ENCODE measurements at places on chromosomes 16 and 17.

- DNase-seq = no peak
Measured at GRCh38 chr17:78957128-78957527, 22.6 kb downstream of the LGALS3BP start.

GRCh38 chr17:32275060-32276042 is 9.7 kb downstream of the RHBDL3 start:
- no peak for DNase-seq

DNA sequence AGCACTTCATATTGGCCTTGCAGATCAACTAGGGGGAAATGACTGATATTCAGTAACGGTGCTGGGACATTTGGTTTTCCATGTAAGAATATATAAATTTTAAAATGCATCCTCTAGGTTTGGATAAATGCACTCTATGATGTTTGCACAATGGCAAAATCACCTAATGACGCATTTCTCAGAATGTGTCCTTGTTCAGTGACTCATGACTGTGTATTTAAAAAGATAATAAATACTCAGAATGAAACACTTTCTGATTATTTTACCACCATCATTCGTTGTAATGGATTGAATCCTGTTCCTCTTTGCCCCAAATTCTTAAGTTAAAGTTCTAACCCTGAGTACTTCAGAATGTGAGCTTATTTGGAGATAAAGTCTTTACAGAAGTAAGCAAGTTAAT is 17.2 kb upstream of the ADGRG1 start:
- DNase-seq = no peak

GRCh38 chr17:4492721-4493561 is 5.7 kb upstream of the SPNS2 start:
- DNase-seq = no peak

GRCh38 chr17:3809135-3809534 is 8.1 kb upstream of the ITGAE start:
- no peak for DNase-seq

- no peak for DNase-seq
Measured at GRCh38 chr17:57350266-57350665, 93.9 kb downstream of the MSI2 start.

GRCh38 chr17:17363638-17364337 is 60.6 kb downstream of the NT5M start:
- DNase-seq = no peak

DNA sequence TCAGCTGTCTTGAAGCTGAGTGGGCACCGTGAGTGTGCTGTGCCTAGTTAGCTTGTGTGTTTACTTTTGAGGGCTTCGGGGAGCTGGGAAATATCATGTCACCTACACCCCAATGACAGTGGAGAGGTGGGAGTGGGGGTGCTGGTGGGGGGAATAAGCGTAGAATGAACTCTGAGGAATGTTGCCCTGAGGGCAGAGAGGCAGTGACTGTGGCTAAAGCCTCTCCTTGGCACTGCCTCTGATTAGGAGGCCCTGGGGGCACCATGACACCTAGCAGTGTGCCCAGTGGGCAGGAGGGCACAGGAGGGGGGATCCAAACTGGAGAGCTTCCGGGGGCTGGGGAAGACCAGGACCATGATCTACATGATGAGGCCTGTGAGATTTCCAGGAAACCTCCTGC is 24.8 kb downstream of the CACNA1G start:
- DNase-seq = no peak

DNA sequence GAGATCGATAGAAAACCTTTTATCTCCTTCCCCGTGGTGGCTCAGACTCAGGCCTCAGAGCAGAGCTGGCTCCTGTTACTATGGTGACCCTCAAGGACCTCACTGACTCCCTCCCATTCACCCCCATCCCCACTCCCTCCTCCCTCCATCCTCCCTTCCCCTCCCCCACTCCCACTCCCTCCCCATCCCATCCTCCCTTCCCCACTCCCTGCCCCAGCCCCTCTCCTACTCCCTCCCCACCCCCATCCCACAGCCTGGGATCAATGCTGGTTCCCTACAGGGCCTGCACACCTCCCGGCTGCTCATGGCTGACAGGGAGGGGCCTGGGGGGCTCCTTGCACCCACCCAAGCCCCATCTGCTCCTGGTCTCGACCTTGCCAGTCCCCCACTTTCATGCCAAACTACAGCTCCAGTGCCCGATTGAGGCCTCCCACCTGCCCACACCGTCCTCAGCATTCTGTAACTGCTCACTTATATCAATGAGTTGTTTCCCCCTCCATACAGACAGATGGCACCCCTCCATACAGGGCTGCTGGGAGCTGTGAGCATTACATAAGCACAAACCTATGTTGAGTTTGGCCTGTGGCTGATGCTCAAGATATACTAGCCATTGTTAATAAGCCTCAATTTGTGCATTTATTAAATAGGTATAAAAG is 11.6 kb upstream of the RAI1 start:
- no peak for DNase-seq

- DNase-seq = peak; percentile 58
Measured at GRCh38 chr16:48384520-48385252, 527 bp downstream of the SIAH1 start.

DNA sequence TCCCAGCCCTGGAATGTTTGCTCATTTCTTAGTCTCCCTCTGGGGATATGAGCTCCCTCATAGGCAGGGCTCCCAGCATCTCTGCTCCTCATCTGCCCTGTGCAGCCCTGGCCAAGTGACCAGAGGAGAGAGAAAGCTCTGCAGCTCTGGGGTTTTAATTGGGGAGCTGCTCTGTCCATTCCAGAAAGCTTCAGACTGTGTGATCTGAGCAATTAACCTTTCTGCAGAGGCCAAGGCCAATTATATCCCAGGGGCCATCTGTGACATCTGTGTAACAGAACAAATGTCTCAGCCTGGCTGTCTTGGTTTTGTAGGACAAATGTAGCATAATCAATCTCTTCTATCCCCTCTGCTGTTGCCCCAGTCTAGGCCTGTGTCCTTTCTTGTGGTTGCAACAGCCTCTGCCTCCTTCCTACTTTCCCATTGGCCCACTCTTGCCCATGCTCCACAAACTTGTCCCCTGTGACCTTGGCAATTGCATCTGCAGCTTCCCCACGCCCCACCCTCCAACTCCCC is 156.0 kb downstream of the GSG1L start:
- no peak for DNase-seq

- no peak for DNase-seq
Measured at GRCh38 chr16:70018254-70018653, 67.1 kb downstream of the CLEC18A start.

DNA sequence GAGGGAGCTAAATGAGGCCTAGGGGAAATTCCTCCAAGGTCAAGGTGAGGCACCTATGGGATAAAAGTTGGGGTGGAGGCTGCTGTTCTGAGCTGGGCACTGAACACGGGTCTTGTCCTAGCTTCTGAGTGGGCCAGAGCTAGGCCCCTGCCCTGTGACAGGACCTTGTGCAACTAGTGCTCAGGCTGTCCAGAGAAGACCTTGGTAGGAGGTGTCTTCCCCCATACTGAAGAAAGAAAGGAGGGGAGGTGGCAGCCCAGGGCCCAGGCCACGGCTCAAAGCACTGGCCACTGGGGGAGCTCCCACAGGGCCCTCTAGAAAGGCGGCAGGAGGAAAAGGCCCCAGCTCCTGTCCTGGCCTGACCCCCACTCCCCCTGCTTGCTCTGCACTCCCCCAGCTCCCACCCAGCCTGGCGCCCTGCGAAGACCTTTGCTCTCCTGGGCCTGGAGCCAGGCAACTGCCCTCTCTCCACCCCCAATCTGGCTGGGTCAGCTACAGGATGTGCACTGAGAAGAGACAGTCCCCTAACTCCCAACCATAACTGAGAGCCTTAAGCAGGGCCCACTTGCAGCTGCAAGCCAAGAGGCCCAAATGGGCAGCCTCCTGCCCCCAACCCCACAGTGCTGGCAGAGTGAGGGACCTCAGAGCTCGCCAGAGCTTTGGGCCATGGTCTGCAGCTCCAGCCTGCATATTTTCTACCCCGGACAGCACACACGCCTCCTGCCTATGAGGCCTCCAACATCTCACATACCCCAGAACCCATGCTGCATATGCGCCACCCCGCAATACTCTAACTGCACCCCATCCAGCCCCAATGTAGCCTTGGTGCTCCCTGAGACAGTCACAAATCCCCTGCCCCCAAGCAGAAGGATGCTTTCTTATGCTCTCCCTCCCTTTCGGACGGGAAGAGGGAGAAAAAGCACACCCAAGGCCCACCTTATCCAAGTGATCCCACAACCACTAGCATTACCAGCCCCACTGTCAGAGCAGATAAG is 15.3 kb downstream of the HSD11B2 start:
- DNase-seq = no peak

DNA sequence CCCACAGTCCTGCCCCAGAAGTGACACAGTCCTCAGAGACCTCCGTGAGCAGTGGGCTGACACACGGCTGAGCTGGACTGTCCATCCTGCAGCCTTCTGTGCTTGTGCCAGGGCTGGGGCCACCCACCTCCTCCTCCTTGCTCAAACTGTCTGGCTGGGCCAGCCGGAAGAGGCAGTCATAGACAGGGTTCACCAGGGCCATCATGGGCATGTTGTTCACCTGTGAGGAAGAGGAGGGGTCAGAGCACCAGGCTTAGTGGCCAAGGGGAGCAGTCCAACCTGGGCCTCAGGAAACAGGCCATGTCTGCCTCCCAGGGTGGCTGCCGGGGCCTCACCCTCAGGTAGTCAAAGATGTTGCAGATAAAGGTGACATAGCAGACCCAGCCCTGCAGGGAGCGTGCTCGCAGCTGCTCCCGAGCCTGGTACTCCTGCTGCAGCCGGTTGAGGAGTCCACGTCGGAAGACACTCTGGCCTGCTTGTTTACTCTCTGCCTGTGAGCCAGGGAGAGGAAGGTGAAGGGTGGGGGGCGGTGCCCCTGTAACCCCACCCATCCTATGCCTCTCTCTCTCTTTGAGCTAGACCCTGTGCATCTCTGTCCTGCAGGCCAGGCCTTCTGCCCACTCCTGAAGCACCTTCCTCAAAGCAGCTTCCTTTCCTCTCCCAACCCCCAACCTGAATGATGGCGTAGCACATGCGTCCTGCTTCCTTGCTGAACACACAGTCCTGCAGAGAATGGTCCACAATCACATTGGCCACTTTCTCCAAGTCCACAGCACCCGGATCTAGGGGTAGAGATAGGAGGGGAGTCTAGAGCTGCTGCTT is 3.4 kb downstream of the MIF4GD start:
- no peak for DNase-seq

DNA sequence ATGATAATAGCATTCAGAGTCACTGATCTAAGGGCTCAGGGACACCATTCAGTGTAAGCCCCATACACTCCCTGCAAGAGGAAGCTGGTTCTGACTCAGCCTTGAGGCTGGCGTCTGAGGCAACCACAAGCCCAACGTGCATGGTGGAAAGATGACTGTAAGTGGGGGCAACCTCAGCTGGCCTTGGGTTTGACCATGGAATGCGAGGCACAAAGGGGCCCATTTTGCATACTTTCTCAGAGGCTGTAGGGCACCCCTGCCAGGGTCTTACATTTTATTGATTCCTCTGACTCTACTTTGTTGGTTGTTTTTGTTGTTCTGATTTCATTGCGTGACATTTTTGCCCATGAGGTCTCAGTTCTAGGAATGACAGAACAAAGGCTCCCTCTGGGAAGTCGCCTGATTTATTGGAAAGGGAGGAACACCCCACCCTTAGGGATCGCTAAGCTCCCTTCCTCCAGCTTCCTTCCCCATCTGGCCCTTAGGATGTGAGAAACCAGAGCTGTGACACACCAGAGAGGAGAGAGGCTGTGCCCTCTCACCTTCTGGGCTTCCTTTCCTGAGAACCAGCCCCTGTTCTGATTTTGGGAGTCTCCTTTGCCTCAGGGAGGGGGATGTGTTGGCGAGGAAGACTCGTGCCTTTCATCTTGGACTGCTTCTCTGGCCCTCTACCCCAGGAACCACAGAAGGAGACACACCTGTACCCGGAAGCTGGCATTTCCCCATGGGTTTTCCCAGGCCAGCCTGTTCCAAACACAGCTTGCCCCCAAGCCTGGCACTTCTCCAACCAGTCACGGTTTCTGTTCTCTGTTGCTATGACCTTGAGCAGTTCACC is 5.6 kb upstream of the CIITA start:
- DNase-seq = no peak

GRCh38 chr16:85514295-85514597 is 98.9 kb upstream of the GSE1 start:
- no peak for DNase-seq

GRCh38 chr16:78942625-78943245 is 657.8 kb downstream of the MAF start:
- DNase-seq = no peak

DNA sequence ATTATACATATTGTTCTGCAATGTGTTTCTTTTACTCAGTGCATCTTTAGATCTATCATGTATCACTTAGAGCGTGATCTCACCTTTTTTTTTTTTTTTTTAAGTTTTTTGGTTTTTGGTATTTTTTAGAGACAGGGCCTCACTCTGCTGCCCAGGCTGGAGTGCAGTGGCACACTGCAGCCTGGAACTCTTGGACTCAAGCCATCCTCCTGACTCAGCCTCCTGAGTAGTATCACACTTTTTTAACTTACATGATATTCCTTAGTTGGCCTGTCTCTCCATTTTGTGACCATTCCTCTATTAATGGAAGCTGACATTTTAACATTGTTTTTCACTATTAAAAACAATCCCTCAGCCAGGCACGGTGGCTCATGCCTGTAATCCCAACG is 4.7 kb upstream of the MPO start:
- DNase-seq = no peak

GRCh38 chr17:41360296-41360995 is 9.2 kb downstream of the KRT33B start:
- DNase-seq = no peak

DNA sequence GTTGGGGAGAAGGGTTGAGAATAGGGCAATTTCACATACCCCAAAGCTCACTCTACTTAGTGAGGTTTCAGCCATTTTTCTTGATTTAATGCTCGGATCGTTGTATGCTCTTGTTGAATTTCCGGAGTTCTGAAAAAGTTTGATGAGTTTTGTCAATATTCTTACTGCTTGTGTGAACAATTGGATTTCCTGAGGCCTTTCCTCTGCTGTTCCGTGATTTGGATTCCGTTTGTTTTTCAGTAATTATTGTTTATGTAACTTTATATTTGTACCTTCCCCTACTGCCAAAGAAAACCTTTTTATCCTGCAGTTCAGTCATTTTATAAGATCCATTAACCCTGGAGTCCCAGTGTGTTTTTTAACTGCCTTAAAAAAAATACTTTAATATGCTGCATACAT is 62.9 kb downstream of the PHKB start:
- DNase-seq = no peak

- no peak for DNase-seq
Measured at GRCh38 chr17:74202938-74203337, 540 bp upstream of the RPL38 start.

Data from GM12891 (cell line).